ENCODE measurements at places on chromosomes 13 and 19. TPM values are rescaled to one million over a fixed set of nuclear protein-coding genes. Genes with fewer than 3 reads are reported as not detected.
A peak's percentile ranks its signal among the peaks of the same experiment; 100 is the strongest.

Gene MYH14
- polyA plus RNA-seq: not detected

Gene RASGRP4
- polyA plus RNA-seq: not detected

Gene PLVAP
- polyA plus RNA-seq: not detected

Gene ADAT3
- polyA plus RNA-seq: 0.35 TPM

Gene ATP4A
- not detected for polyA plus RNA-seq

Gene GRK1
- not detected for polyA plus RNA-seq

Gene DIAPH3
- 11.7 TPM for polyA plus RNA-seq

Gene DENND1C
- not detected for polyA plus RNA-seq

Gene ZNF99
- polyA plus RNA-seq: not detected

Gene PTPRS
- polyA plus RNA-seq: 34.8 TPM

Gene MIA
- polyA plus RNA-seq: not detected

Gene POLD1
- polyA plus RNA-seq: 6.2 TPM

Gene LILRB5
- not detected for polyA plus RNA-seq

DNA sequence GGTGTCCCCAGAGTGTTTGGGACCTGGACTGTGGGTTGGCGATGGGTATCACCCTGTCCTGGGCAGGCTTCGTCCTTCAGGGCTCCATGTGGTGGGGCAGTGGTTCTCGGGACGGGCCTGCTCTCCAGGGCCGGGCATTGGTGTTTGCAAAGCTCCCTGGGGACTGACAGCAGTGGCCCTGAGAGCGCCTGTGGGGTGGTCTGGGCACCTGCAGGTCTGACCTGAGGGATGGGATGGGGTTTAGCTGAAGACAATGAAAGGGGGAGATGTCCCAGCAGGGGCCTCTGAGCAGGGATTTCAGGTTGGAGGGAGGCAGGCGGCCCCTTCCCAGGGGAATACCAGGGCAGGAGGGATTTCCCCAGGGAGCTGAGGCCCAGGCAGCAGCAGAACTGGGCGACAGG lies 68.3 kb upstream of the MCF2L start:
- DNase-seq: no peak

- DNase-seq: no peak
Observed at GRCh38 chr13:41608111-41608838, 150.9 kb downstream of the RGCC start.

- no peak for DNase-seq
Observed at GRCh38 chr19:17340302-17340870, 3.0 kb downstream of the GTPBP3 start.

DNA sequence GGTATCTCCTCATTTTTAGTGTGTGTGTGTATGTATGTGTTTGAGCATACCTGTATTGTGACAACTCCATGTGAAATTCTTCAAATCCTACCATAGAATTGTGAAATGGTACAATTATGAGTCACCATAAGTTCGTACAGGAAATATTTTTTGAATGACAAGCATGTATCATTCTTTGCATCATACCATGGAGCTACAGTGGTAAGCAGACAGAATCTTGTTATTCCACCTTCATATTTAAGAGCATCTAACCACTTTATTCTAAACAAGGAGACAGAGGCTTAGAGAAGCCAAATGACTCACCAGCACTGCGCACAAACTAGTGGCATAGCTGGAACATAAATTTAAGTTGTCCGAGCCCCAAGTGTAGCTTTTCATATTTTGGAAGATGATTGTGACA lies 4.5 kb upstream of the EPSTI1 start:
- peak; percentile 81 for DNase-seq

DNA sequence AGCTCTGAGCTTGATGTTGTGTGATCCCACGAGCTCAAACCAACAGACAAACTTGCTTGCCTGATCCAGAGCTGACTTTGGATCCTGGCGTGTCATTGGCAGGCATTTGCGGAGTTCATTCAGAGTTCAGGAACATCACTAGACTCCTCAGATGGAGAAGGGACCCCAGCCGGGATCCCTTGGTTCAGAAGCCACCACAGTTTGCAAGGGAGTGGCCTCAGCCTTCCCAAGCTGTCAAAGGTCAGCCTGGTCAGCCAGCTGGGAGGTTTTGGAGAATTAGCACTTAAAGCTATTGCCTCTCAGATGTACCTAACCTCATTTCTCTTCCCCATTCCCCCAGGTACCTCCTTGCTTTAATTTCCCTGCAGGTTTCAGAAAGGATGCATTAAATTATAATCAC lies 208.8 kb upstream of the SOX21 start:
- no peak for DNase-seq

- DNase-seq: no peak
Observed at GRCh38 chr19:3547767-3548282, 8.9 kb downstream of the TEKTIP1 start.

GRCh38 chr13:27128825-27129627 lies 42.6 kb downstream of the USP12 start:
- no peak for DNase-seq

DNA sequence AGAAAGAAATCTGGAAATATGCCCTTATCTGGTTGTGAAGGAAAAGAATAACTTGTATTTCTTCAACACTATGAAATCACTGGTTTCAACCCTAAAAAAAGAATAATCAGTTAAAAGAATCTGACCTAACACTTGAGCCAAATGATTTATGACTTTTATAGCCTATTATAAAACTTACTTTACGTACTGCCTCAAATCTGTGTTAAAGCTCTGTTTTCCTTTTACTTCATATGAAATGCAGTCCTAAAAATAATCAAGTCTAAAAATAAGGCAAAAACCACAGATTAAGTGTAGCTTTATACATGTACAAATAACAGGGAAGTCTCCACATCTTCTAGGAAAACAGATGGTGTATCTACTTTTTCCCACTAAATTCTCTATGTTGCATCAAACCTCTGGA lies 101.3 kb downstream of the VWA8 start:
- DNase-seq: no peak

- no peak for DNase-seq
Observed at GRCh38 chr19:45616704-45617017, 14.6 kb upstream of the GPR4 start.

DNA sequence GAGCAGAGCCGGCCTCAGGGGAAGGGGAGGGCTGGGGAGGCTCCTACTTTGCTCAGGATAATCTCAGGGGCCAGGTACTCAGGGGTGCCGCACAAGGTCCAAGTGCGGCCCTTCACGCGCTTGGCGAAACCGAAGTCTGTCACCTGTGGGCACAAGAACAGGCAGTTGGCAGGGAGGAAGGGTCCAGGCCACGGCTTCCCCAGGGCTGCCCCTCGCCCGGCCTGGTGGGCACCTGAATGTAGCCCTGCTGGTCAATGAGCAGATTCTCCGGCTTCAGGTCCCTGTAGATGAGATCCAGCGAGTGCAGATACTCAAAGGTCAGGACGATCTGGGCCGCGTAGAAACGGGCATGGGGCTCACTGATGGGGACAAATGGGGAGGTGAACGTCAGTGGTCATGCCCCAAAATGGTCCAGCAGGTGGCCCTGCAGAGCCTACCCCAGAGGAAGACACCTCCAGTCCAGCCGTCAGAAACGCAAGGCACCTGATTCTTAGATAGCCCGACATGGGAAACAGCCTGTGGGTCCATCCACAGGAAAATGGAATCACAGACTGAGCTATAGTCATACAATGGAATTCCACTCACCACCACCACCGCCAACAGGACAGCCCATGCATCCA lies 7.1 kb upstream of the SAMD1 start:
- DNase-seq: no peak

- no peak for DNase-seq
Observed at GRCh38 chr19:29370276-29370675, 155.5 kb upstream of the VSTM2B start.

- DNase-seq: no peak
Observed at GRCh38 chr13:113457510-113457909, 4.2 kb upstream of the ADPRHL1 start.
